Thoracic aorta (tissue), 2 donors: ENCODE measurements at places on chromosomes 1 and 21. TPM values are rescaled to one million over a fixed set of nuclear protein-coding genes. Genes with fewer than 3 reads are reported as not detected.

Gene PDE4B
- 42.4 TPM for total RNA-seq

Gene SPRR2E
- total RNA-seq = not detected

Gene CNKSR1
- total RNA-seq = 17.5 TPM

Gene FAF1
- total RNA-seq = 25.5 TPM

Gene DEPDC1
- not detected for total RNA-seq

Gene MAB21L3
- not detected for total RNA-seq

Gene S100A7A
- total RNA-seq = not detected

Gene GADD45A
- total RNA-seq = 227 TPM

Gene CLCA1
- not detected for total RNA-seq

Gene LCE6A
- total RNA-seq = not detected

Gene CCDC185
- not detected for total RNA-seq

Gene CD1E
- total RNA-seq = not detected

Gene FAM110D
- total RNA-seq = 9.9 TPM

Gene AMPD1
- total RNA-seq = not detected

Gene SHISA4
- total RNA-seq = 38.9 TPM

Gene SPATC1L
- total RNA-seq = 7.9 TPM

Gene SELENBP1
- total RNA-seq = 41.8 TPM

Gene KRTAP21-2
- total RNA-seq = not detected

Gene HAO2
- not detected for total RNA-seq

Gene C1orf74
- total RNA-seq = 1.6 TPM

Gene FBXO2
- 3.8 TPM for total RNA-seq

Gene KCNQ4
- 5.7 TPM for total RNA-seq

Gene DCST1
- total RNA-seq = not detected

Gene C1QB
- total RNA-seq = 884 TPM
